ENCODE measurements at places on chromosomes 1 and 21.

- DNase-seq = no peak
Observed at GRCh38 chr1:76477156-76477555, 390.1 kb upstream of the ST6GALNAC5 start.

- peak; percentile 80 for DNase-seq
Observed at GRCh38 chr1:40153073-40153770, 8.0 kb upstream of the RLF start.

DNA sequence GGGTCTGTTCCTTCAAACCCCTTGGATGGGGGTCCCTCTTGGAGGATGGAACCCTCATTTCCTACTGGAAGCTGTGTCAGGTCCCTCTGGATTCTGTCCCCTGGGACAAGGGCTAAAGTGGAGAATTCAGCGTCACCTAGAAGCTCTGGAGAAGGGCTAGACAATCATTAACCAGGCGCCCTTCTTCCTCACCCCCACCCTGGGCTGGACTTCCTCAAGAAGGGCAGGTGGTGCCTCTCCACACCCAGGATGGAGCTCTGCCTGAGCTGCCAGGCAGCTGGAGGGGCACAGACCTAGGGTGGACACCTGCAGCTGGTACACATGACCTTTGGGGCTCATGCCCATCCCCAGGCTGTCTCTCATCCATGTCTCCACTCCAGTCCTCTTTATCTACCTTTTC lies 3.6 kb downstream of the CELF3 start:
- DNase-seq = no peak

GRCh38 chr1:5904551-5904950 lies 87.7 kb downstream of the NPHP4 start:
- no peak for DNase-seq

GRCh38 chr1:165877940-165878556 lies 50.6 kb downstream of the UCK2 start:
- no peak for DNase-seq

GRCh38 chr1:35554266-35555211 lies 2.7 kb downstream of the KIAA0319L start:
- no peak for DNase-seq

- no peak for DNase-seq
Observed at GRCh38 chr1:117622726-117623125, 16.9 kb downstream of the TENT5C start.

DNA sequence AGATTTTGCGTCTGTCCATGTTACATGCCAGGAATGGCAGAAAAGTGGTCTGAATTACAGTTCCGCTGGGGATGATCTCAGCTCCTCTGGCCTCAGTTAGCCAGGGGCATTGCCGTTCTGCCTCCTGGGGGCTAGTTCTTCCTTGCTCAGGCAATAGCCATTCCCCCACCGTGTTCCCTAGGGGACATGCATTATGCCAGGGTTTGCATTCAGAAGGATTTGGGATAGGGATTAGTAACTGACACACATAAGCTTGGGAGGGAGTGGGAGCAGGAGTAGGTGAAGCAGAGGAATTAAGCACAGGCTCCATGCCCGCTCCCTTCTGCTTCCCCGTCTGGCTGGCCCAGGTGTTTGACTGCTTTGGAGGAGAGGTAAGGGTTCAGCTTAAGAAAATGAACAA lies 12.7 kb downstream of the LRRC71 start:
- no peak for DNase-seq

DNA sequence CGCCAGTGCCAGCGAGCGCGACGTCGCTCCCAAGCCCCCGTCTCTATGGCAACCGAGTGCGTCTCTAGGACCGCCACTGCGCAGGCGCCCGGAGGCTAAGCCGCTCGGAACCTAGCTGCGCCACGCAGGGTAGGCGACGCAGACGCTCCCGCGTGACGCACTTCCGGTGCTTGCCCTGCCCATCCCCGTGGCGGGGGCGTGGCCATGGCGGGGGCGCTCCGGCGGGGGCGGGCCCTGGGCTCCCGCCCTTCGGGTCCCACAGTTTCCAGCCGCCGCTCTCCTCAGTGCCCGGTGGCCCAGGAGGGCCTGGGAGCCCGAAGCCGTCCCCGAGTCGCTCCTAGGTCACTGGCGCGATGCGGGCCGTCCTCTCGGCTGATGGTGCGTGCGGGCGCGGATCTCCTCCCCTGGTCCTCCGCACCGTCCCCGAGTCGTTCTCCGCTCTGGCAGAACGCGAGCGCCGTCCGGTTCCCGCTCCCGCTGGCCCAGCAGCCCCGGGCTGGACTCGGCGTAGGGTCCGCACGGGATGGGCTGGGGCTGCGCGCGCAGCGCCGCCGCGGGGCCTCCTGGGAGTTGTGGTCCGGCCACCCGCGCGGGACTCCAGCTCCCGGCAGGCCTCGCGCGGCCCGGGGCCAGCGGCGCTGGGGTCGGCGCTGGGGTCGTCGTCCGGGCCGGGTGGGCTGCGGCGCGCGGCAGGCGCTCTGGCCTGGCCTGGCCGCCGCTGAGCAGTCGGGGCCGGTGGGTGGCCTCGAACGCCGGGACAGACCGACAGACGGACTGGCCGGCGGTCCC lies at the start of gene MIB2:
MIB2 (plus strand) TSS at position 245 of the 789 bp plus-strand sequence. CDS start 7,953 bp downstream, outside the sequence.
- peak; percentile 99 for DNase-seq

- no peak for DNase-seq
Observed at GRCh38 chr1:115140442-115141144, 51.3 kb upstream of the TSPAN2 start.

DNA sequence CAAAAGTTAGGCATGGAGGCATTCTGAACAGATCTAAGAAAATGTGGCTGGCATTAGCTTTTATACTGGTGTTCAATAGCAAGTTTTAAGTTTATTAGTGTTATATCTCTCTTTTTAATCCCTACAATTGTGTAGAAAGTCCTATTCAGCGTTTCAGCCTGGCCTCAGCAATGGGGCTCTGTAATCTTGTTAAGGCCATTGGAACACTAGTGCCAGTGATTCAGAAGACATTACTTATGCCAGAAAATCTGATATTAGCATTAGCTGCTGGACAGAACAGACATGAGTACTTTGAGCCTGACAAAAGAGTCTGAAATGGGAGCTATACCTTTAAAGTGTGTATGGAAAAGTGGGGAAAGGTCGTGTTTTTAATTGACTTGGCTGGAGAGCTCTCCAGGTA lies 167.0 kb downstream of the NEGR1 start:
- no peak for DNase-seq

- peak; percentile 29 for DNase-seq
Observed at GRCh38 chr1:217881607-217882332, 250.6 kb downstream of the SPATA17 start.

DNA sequence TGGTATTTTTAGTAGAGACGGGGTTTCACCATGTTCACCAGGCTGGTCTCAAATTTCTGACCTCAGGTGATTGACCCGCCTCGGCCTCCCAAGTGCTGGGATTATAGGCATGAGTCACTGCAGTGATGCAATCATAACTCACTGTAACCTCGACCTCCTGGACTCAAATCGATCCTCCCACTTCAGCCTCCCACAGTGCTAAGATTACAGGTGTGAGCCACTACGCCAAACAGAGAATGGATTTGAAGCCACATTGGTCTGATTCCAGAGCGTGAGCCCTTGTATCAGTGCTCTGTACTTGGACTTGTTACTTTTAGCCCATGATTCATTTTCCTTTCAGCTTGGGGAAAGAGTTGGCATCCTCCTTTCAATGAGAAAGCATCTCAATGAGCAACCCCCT lies 14.9 kb upstream of the ZNF683 start:
- DNase-seq = no peak

GRCh38 chr1:237811633-237812032 lies 79.1 kb downstream of the ZP4 start:
- DNase-seq = no peak

GRCh38 chr1:156344409-156344808 lies 6.1 kb downstream of the TSACC start:
- no peak for DNase-seq

GRCh38 chr1:236608930-236609726 lies 4.8 kb upstream of the HEATR1 start:
- peak; percentile 69 for DNase-seq

- no peak for DNase-seq
Observed at GRCh38 chr1:43549921-43550597, 19.4 kb downstream of the PTPRF start.

DNA sequence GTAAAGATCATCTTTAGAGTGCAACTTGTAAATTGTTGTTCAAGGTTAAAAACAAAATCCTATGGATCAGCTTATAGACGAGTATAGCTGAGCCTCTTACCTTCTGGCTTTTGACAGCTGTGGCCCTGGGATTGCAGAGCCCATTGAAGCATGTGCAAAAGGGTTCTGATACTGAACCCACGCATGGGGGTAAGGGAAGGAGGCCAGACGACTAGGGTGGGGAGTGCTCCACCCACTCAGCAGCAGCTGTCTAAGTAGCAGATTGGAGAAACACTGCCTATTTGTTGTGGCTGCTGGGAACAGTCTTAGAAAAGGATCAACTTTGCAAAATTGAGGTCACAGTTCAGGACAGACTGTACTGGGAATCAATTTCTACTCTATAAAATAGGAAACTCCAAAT lies 16.1 kb downstream of the CD101 start:
- no peak for DNase-seq

DNA sequence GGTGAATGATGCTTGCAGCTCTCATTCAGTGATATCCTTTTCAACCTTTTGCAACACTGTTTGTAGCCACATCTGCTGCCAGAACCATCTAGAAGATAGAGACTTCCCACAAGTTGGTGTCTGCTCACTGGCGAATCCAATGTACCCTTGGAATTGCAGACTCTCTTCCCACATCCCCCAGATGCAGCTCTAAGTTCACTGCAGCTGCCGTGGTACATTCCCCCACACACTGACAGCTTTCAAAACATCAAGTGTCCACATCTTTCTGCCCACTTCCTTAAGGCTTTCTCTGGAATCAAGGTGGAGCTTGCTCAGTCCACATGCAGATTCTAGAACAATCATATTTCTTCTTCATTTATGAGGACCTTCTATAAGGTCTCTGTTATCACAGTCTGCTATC lies 99.2 kb downstream of the PLPPR4 start:
- no peak for DNase-seq

DNA sequence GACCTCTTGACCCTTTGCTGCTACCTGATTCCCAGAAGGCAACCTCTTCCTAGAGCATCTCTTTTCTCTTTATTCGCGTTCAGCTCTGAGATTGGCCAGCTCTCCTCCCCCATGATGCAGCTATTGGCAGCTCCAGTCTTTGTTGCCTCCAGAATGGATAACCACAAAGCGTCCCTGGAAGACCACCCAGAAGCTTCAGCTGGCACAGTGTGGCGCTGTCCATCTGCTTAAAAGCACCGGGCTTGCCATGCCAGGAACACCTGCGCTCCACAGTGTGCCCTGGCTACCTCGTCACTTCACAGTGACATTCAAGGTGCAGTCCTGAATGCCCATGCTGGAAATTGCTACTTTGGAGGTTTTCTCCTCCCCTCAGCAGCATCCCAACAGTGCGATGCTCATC lies 353.9 kb downstream of the LMO4 start:
- DNase-seq = no peak

- DNase-seq = no peak
Observed at GRCh38 chr21:42068592-42068991, 2.5 kb upstream of the UMODL1 start.

DNA sequence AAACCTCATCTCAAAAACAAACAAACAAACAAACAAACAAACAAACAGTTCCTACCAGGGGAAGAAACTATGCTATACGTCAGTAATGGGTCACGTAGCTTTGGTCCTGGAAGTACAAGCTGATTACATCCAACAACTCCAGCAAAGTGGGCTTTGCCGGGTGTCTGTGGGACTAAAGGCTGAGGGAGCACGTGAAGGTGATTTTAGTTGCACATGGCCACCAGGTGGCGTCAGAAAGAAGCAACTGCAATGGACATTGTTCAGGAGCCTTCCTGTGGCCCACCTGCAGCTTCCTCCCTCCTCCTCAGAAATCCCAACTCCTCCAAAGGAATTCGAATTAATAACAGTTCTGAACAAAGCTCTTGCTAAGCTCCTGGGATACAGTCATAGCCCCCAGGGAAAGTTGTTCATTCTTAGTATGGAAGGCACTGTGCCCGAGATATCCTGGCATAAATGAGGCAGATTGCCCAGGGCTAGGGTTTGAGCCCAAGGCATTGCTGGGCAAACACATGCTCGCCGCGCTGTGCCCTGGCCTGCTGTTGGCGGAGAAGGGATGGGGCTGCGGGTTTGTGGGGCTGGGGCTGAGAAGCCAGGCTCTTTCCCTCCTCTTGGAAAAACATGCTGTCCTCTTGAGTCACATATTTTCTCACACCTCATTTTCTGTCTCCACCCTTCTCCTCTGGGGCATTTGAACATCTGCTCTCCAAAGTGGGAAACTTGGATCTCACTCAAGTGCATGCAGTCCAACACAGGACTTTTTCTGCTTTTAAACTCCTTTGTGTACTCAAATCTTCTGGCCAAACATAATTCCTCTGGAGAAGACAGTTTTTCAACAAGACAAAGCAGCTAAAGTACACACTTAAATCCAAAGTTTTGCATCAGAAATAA lies 28.6 kb downstream of the AKNAD1 start:
- peak; percentile 93 for DNase-seq

DNA sequence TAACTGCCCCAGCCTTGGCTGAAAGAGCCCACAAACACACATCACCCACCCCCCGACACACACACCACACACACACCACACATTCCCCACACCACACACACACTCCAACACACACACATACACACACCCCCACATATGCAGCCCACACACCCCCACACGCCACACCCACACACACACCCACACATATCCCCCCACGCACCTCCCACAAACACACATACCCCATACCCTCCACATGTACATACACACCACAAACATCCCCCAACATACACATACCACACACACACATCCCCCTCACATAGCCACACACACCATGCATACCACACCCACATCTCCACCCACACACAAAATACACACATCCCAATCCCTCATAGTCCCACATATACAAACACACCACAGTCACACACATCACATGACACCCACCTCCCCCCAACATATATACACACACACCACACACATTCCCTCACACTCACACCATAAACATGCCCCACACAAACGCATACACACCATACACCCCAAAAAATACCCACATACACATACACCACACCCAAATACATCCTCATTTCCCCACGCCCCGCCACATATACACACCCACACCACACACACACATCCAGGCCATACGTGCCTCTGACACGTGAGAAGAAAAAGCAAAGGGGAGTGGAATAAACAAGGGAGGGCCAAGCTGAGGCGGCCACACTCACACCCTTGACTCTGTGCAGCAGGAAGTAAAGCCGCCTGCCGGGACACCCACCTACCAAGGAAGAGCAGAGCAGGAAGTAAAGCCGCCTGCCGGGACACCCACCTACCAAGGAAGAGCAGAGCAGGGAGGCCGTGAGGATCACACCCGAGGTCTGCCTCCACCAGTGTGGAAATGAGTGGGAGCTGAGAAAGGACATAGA lies 53.7 kb downstream of the HSF2BP start:
- no peak for DNase-seq

GRCh38 chr1:43636006-43636641 lies 13.8 kb upstream of the KDM4A start:
- no peak for DNase-seq

- DNase-seq = peak; percentile 40
Observed at GRCh38 chr1:185695299-185695698, 38.9 kb upstream of the HMCN1 start.

Measured in adipocyte (in vitro differentiated cells).